ENCODE measurements at places on chromosomes 16 and 17.

GRCh38 chr17:11074451-11074850 lies 166.6 kb upstream of the SHISA6 start:
- no peak for DNase-seq

DNA sequence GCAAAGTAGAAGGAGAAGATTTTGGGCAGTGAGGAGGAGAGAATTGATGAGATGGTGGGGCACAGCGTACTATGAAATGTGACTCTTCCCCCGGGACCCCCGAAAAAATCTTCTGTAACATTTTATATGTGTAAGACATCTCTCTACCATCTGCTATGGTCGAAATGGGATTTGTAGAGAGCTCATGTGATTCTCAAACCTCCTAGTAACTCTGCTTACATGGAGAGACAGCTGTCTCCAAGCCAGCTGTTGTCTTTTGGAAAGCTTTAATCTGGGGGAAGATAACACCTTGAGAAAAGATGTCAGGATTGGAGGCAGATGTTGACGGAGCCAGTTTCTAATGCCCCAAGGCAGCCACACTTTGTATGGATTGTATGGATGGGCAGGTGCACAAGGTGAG lies 94.1 kb downstream of the PRKCB start:
- DNase-seq: no peak

- DNase-seq: no peak
Observed at GRCh38 chr16:72380283-72380682, 208.3 kb upstream of the PMFBP1 start.

DNA sequence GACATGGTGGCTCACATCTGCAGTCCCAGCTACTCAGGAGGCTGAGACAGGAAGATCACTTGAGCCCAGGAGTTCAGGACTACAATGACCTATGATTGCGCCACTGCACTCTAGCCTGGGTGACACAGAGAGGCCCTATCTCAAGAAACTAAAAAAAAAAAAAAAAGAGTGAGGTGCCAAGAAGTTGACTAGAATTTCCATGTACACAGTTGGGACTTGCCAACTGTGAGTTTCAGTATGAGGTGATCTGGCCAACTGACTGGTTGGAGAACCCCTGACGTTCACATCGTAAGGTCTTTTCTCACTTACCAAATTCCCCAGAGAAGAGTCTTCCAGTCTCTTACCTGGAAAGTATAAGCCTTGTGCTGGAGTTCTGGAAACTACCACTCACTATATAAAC lies 3.1 kb upstream of the MED11 start:
- no peak for DNase-seq

- no peak for DNase-seq
Observed at GRCh38 chr16:19182481-19182880, 14.4 kb downstream of the SYT17 start.

- no peak for DNase-seq
Observed at GRCh38 chr17:74786431-74787055, 10.4 kb upstream of the NAT9 start.

DNA sequence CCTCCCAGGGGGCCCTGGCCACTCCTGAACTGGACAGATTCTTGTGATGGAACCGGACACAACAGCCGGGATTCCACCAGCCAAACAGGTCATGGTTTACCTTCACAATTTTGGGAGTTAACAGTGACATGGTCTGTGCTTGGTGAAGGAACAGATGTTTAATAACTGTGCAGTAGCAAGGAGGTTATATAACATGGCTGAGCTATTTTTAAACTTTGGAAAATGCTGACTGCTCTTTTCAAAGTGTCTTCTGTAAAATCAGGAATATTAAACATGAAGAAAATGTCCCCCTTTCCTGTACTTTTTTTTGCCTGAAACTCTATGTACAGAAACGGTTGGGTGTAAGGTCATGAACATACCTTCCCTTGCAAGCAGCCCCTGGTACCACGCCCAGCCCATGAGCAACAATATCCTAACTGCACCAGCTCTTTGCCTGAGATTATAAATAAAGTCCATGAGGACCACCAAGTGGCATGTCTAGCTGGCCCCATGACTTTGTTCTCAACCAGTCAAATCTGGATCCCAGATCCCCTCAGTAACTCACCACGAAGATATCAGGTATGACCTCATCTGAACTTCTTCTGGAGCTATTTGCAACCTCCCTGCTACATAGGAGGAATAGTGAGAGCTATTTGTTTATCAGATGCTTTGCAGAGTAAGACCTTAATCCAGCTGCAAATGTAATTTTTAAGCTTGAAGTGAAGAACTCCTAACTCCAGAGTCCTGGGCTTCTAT lies 249.1 kb downstream of the GRIN2A start:
- no peak for DNase-seq

GRCh38 chr17:38584350-38584925 lies 21.3 kb downstream of the SRCIN1 start:
- DNase-seq: peak; percentile 79

DNA sequence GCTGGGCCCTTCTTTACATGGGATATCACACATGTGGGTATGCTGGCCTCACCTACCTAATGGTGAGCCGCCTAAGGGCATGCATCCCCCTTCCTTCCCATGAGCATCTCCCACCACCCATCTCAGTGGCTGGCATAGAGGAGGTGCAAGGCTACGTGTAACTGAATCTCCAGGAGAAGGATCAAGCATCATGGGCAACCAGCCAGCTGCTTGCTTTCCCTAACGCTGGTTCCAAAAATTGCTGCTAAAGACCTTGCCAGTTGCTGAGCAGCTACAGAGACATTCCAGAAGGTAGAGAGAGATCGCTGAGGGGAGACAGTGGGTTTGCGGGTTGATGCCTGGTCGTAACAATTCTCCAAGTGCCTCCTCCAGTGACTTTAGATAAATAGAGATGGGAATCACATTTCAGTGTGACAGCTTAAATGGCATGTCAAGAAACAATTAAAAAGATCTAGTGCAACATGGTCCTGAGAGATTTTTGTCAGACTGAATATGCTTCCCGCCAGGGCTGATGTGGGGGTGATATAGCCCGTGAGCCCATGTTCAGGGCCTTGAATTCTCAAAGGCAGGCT lies 378.4 kb upstream of the CDH5 start:
- peak; percentile 31 for DNase-seq

- no peak for DNase-seq
Observed at GRCh38 chr16:67563708-67564468, 1.6 kb downstream of the CTCF start.

DNA sequence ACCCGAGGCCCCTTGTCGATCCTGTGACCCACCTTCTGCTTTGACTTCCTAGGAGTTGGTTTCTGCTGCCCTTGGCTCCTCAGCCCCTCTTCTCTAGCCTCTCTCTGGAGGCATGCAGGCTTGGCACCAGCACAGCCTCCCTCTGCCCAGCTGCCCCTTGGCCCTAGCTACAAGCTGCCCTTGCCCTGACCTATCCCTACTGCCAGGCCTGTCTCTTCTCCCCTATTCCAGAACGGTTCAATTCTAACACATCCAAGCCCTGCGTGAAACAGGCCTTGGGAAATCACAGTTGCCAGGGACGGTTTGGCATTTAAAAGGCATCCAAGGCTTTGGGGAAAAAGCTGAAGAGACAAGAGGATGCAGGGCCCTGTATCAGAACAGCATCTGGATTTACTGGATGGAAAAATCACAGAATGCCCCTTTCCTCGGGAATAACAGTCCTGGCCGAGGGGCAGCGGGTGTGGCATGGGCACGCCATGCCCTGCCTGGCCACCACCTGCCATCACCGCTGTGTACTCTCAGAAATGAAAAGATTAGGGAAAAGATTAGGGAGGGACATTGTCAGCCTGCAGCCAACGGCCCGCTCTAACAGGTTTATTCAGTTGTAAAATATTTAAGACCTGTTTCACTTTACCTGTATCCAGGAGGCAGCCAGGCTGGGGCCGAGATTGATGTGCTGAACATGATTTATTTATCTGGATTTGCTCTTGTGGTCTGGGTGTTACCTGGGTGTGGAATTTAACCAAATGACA lies 15.8 kb downstream of the RAI1 start:
- DNase-seq: peak; percentile 66

- DNase-seq: no peak
Observed at GRCh38 chr16:30761427-30761927, 385 bp downstream of the CFAP119 start.

- no peak for DNase-seq
Observed at GRCh38 chr16:85534536-85535351, 78.4 kb upstream of the GSE1 start.

GRCh38 chr16:70157105-70157476 lies 16.5 kb upstream of the CLEC18C start:
- no peak for DNase-seq

DNA sequence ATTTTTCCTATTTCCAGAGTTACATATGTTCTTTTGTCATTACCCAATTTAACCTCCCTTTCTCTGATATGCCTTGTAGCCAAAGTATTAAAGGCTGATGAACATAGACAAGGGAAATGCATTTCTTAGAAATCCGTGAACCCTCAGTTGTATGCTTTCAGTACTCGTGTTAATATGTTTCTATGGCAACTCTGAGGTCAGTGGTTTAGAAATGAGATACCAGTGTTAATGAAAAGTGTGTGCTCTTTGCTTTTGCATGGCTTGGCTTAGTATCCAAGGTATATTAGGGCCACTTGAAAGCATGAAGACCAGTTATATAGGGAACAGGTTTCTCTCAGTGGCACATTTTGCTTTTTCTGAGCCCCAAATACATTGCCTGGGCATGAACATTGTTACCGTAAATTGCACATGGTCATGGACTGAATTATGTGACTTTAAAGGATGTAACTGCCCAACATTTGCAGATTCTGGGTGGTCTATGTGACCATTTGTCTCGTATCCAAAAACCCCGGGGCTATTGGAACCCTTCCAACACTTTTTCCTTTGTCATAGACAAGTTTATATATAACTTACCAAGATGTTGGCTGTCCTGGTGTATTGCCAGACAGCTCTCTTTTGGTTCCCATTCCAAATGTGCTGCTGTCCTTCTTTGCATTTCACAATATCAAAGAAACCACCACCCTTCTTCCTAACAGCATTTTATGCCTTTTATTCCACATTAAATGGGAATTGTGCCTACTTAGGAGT lies 17.5 kb downstream of the ABHD15 start:
- DNase-seq: no peak

DNA sequence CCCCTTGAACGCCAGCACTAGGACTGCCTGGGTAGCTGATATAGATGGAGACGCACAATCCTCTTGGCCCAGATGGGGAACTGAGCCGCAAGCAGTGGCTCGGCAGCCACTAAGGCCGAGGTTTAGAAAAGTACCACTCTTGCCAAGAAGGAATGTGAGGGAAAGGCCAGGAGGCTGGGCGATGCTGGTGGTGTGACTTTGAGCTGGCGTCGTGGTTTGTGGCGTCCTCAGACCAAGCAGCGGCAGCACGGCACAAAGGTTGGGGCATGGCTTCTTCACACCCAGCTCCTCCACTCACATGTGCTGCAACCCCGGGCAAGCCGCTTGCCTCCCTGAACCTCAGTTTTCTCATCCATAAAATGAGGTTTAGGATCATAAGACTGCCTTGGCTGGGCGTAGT lies 15.6 kb downstream of the DCAKD start:
- no peak for DNase-seq

- DNase-seq: no peak
Observed at GRCh38 chr17:4941319-4941610, 1.2 kb downstream of the RNF167 start.

- no peak for DNase-seq
Observed at GRCh38 chr17:44362459-44362948, 1.1 kb downstream of the FAM171A2 start.

- DNase-seq: no peak
Observed at GRCh38 chr16:47260503-47260902, 116.8 kb upstream of the NETO2 start.

DNA sequence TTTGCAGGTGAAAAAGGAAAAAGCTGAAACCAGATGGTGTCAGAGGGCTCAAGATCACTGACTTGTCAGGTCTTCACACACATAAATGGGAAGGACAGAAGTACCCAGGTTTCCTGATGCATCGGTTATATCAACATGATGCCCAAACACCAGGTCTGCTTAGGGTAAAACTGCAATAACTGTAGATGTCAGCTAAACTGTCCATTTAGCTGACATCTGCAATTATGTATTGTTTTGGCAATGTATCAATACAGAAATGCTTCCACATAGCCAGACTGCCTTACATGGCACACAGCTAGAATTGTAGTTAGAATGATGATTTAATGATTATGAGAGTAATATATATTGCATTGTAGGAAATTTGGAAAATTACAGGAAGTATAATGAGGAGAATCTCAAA lies 5.0 kb downstream of the ACSM3 start:
- no peak for DNase-seq

GRCh38 chr17:8940866-8941471 lies 24.5 kb downstream of the PIK3R5 start:
- DNase-seq: no peak

DNA sequence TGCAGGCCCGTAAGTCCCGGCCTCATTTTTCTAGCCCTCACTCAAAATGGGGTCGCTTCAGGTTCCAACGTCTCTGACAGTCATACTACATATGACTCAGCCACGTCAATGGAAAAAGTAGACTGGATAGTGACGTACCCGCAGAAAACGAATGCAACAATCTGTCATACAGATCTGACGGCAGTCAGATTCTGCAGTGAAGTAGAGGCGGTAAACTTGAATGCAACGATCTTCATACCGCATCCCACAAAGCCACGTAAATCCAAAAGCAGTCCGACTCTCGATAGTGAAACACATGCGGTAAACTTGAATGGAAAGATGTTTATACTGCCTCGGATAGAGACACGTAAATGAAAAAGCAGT lies 38.4 kb upstream of the ARL4D start:
- no peak for DNase-seq

- DNase-seq: no peak
Observed at GRCh38 chr17:70076189-70076588, 1.2 kb downstream of the KCNJ16 start.

DNA sequence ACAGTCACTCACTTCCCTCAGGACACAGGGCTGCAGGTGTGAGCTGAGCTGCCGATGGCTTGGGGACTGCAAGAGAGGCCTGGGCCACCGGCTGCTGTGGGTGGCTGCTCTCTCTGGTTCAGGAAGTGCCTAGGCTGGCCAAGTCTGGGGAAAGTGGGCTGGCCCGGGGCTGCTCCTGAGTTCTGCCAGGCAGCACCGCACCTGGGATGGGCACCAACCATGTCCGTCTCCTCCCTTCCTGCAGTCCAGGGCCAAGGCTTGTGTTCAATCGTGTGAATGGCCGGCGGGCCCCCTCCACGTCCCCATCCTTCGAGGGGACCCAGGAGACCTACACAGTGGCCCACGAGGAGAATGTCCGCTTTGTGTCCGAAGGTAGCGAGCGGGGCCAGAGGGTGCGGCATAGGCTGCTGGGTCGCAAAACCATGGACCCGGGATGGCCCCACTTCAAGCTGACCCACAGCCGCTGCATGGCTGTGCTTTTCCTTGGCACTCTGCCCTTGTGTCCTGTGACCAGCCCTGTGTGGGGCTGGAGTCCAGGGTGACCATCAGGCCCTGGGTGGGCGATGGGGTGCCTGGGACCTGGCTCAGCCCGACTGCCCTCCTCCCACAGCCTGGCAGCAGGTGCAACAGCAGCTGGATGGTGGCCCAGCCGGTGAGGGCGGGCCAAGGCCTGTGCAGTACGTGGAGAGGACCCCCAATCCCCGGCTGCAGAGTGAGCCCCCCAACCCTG lies 1.8 kb upstream of the WDR90 start:
- DNase-seq: no peak

DNA sequence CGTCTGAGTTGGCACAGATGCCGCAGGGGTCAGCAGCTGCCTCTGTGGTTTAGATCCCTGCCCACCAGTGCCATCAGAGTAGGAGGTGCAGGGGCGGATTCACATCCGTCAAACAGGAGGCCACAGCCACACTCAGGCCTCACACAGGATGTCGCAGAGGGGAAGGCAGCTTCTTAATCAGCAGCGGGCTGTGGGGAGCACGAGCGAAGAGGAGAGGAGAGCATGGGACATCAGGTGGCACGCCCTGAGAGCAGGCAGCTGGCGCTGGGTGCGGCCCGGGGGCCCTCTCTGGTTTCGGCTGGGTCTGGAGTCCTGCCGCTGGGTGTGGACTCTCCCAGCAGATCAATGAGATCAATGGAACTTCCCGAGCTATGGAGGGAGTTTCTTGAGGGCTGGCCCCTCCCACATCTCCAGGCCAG lies 9.6 kb downstream of the LLGL2 start:
- no peak for DNase-seq
